ENCODE measurements at places on chromosomes 11 and 22. TPM values are rescaled to one million over a fixed set of nuclear protein-coding genes. Genes with fewer than 3 reads are reported as not detected.

Gene TECTA
- polyA plus RNA-seq: 1.7 TPM

Gene PHLDA2
- polyA plus RNA-seq: 0.52 TPM

Gene SCO2
- 6.1 TPM for polyA plus RNA-seq

Gene ISX
- polyA plus RNA-seq: not detected

DNA sequence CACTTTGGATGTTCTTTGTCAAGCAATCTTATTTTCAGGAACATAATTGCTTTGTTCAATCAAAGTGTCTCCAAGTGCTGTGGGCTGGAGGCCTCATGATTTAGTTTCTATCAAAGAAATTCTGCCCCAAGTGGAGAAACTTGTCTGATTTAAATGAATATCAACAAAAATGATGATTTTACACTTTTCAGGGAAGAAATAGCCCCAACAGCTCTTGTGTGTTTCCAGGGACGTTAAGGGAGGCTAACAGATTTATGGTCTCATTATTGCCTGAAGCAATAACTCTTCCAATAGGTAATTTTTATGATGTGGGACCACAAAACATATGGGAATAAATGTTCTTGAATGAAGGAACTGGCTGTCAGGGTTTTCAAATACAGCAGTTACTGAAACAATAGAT is 699.1 kb downstream of the FAM181B start:
- no peak for DNase-seq

DNA sequence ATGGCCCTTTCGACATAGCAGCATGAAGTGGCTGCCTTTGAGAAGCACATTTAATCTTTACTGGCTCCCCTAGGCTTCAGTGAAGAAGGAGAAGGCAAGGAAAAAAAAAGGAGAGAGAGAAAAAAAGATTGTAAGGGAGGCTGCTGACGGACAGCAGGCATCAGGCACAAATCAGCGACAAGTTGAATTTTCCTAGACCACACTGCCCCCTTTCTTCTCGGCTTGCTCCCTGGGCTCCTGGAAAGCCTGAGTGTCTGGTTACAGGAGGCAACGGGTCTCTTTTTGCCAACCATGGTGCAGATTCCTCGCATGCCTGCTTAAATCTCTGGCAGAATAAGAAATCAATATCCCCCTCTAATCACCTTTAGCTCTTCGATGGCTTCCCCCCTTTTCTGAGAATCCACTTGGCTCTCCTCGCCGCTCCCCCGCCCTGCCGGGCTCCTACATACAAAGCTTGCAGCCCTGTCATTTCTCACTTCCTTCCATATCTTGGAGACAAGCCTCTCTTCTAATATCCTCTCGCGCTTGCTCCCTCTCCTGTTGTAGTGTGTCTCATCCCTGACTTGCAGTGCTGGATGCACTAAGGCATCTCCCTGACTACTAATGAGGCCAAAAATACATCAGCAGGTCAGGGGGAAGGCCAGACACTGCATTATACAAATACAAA is 14.3 kb downstream of the BLID start:
- peak; percentile 91 for DNase-seq

- DNase-seq: no peak
Observed at GRCh38 chr11:24779791-24780190, 282.9 kb downstream of the LUZP2 start.

- DNase-seq: no peak
Observed at GRCh38 chr11:66936311-66936711, 21.9 kb downstream of the PC start.

DNA sequence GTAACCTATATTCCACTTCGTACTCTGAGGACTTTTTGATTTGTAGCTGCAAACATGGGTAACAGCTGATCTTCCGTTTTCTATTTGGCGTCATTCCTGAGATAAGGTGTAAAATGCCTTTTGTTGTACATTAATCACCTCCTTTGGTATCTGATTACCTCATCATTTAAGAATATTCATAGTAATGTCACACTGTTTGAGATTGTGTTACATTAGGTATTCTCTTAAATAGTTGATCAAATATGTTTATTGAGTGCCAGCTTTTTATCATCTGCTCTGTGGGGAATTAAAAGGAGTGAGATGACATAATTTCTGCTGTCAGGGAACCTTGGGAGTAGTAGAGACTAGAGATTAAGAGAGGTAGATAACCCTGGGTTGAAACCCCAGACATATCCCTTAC is 5.9 kb downstream of the NCAM1 start:
- no peak for DNase-seq

- peak; percentile 76 for DNase-seq
Observed at GRCh38 chr11:57644748-57645688, 4.7 kb downstream of the YPEL4 start.
